COR-L47 (cell line): ENCODE measurements at places on chromosomes 7 and 10.
A peak's percentile ranks its signal among the peaks of the same experiment; 100 is the strongest.

- DNase-seq, result no peak
These were observed 52.8 kb downstream of the ASB13 start for GRCh38 chr10:5613481-5614154.

DNA sequence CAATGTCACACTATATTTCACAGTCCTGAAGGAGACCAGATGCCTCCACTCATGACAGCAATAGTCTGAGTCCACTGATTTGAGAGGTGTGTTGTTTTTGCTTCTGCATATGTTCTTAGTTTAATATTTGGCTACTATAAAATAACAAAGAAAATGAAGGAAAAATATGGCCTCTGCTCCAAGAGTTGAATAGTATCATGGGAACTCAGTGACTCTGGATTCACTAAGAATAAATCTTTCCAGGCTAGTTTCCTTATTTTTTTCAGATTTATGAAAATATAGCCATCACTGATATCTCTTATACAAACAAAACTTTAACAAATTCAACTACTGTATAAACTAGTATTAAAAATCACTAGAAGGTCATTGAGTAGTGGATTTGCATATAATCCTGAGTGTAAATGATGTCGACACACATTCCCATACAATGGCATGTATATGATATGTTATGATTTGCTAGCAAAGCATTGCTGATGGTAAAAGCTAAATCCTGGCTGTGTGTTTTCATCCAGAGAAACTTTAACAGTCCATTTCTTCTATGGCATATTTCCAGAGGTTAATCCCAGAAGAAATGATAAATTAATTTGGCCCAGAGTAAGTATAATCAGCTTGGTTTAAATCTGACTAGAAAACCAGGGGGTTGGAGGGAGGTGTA is 66.0 kb upstream of the VIPR2 start:
- DNase-seq, result no peak

GRCh38 chr7:74657692-74658177 is at the start of gene GTF2I:
TSS of gene GTF2I (plus strand) at chr7:74657718. CDS start at chr7:74689129, 31,411 bp downstream.
- DNase-seq, result peak; percentile 63

DNA sequence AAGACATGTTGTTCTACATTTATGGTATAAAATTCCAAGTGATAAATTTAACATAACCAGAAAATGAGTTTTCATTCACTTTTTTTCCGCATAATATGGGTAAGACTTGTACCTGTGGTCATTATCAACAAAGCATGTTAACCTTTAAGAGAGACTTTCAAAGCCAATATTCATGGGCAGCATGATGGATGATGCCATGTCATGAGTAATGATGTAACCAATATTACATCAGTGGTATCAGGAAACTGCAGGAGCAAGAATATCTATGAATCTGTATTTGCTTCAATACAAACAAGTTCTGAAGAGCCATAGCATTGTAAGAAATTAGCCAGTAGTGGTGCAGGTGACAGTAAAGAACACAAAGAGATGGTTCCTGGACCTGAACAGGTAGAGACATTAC is 126.9 kb downstream of the C1GALT1 start:
- DNase-seq, result no peak

DNA sequence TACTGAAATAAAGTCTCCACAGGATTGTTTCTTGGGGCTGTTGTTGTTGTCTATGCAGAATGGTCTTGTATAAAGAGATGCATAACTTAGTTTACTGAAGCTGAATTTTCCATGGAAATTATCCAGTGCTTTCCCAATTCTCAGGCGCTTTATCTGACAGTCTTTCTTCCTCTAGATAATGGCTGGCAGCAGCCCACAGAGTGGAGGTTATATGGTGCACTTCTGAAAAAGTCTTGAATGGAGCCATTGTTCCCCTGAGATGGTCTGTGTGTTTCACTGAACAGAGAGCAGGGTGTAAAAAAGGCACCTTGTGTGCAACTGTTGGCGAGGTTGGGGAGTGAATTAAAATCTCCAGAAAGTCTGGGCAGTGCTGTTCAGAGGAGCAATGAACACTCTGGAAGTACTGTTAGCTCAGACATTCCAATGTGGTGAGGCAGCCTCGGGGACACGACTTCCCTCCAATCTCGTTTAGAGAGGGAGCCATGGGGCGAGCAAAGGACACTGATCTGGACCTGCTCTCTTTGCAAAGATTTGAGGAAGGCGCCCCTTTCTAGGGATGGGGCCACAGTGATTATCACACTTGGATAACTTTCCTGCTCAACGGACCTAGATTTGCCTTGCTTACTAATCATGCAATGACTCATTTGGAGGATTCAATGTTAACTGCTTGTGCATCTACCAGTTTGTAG is 2.0 kb upstream of the PLCE1 start:
- DNase-seq, result no peak

DNA sequence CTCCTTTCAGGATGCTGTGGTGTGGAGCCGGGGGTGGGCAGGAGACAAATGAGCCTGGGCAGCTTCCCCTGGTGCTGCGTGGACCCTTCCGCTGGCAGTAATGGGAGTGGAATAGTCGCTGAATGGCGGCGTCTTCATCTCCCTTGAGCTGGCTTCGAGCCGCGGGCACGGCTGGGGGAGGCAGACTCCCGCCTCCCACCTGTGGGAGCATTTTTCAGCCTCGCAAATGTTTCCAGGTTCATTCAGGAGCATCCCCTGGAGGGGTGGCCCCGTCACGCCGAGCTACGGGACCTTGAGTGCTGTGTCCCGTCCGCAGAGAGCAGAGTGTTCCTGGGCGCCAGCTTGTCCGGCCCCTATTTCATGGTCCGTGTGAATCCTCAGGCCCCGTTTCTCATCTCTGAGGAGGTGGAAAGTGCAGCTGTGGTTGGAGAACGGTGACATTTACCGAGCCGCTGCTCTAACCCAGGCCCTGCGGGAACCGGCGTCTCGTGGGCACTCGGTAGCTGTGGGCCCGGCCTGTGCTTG is 18.1 kb downstream of the FAM20C start:
- DNase-seq, result no peak

DNA sequence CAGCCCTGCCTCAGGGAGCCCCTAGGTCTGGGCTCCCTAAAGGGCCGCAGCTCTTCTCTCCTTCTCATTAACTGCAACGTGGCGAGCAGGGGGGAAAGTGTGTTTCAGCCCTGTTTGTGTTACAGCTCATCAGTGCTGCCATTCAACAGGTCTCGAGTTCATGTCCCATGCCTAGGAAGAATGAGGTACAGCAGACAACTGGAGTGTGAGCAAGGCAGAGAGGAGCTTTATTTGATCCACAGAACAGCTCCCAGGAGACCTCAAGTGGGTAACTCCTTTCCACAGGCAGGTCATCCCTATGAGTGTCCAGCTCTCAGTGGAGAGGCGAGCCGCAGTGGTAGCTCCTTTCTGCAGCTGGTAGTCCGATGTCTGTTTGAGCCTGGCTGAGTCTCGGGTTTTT is 313.1 kb downstream of the AUTS2 start:
- DNase-seq, result no peak

GRCh38 chr10:95693071-95693667 is 558 bp downstream of the TCTN3 start:
- DNase-seq, result no peak

DNA sequence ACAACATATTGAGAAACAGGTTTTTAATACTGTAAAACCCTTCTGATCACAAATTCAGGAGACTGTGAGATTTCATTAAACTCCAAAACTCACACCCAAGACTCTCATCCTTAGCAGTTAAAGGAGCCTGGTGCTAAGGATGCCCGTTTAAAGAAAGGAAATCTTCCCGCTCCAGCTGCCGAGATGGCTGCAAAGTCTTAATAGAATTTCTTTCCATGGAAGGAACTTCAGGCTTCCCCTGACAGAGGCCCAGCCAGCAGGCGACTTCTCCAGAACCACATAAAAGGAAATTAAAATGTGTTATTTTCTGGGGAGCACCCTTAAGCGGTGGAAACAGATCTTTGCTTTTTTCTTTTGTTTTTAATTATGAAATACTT is 104.7 kb upstream of the CHST15 start:
- DNase-seq, result no peak

GRCh38 chr7:71740174-71740560 is 608.2 kb downstream of the GALNT17 start:
- no peak for DNase-seq

DNA sequence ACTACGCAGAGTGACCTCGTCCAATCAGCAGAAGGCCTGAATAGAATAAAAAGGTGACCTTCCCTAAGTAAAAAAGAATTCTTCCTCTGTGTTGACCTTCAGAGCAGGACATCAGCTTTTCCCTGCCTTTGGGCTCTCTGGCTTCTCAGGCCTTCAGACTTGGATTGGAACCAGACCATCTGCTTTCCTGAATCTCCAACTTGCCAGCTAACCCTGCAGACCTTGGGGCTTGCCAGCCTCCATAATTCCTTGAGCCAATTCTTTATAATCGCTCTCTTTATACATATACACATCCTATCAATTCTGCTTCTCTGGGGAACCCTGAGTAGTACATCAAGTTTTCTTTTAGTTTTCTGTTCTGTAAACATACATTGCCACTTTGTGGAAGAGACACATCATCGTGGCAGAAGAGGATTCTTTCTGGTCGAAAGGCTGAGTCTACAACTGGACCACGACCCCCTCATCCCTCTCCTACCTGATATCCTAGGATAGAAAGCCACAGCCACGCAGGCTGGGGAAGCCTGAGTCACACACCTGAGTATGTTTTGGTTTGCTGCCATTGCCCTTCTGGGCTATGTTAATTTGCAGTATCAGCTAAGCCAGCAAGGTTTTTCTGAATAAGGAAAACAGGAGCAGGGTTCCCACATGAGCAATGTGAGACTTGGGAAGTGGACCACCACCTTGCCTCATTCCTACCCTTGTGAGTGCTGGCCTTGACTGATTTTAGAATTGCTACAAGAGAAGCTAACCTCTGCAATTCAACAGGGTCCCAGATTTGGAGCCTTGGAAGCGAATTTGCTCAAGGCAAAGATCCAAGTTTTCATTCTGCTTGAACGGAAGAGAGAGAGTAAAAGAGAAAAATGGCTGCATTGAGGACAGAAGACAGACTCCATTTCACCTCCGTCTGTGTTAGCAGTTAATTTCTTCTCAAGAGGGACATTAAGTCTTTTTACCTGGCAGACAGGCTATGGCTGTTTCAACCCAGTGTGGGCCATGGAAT is 445.2 kb upstream of the FZD8 start:
- no peak for DNase-seq

GRCh38 chr10:93199191-93199751 is 125.6 kb downstream of the CYP26A1 start:
- no peak for DNase-seq

DNA sequence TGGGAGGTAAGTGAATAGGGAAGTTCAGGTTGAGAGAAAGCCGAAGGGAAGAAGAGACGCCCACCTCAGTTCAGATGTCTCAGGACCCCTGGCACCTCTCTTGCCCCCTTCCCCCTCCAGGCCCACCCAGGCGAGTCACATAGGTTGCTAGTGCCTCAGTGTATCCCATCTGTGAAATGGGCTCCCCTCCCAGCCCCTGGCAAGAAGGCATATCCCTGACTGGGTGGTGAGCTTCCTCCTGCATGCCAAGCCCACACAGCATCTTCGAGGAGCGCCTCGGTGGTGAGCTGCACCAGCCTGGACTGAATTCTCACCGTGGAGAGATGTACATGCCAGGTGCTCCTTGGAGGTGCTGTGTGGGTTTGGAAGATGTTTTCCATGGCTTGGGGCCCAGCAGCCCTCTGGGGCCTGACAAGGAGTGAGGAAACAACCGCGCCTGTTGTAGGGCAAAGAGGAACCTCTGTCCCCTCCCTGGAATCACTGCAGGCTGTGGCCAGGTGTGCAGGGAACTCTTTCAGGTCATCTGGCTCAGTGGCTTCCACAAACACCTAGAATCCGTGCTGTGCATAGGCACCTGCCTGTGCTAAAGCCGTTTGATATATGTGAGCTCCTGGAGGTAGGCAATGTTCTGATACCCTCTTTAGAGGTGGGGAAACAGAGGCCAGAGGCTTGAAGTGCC is 45.1 kb downstream of the UNC5B start:
- DNase-seq, result no peak

DNA sequence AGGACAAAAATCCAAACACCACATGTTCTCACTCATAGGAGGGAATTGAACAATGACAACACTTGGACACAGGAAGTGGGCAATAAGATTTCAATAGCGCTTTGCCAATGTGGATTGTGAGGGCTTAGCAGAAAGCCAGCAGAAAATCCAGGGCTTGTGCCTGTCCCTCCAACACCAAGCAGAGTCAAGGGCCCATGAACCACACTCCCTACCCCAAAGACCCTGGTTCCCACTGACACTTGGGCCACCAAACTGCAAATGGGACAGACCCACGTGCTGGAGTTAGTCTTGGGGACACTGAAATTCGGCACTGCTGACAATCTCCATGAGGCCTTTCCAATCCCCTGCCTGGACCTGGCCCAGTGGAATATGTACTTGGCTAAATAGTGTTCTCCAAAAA is 67.0 kb downstream of the GRID1 start:
- no peak for DNase-seq

DNA sequence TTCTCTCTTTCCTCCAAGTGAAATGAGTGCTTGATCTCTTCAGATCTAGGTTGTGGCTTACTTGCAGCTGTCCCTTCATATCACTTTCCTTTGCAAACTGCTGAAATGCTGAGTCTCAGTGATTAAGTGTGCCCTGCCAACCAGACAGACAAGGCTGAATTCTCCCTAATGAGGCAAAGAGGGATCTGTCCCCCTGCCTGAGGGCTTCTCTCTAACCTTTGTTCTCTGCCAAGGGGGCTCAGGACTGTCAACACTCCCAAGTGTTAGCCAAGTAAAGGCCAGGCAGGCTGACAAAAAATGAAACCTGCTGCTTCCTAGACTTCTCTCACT is at the start of gene MSS51:
Gene MSS51, minus strand, starts transcription at position 24 of the 330 bp plus-strand sequence. CDS start 5,277 bp downstream, outside the sequence.
- DNase-seq, result no peak

GRCh38 chr10:13560597-13560996 is 26.2 kb upstream of the PRPF18 start:
- DNase-seq, result no peak

DNA sequence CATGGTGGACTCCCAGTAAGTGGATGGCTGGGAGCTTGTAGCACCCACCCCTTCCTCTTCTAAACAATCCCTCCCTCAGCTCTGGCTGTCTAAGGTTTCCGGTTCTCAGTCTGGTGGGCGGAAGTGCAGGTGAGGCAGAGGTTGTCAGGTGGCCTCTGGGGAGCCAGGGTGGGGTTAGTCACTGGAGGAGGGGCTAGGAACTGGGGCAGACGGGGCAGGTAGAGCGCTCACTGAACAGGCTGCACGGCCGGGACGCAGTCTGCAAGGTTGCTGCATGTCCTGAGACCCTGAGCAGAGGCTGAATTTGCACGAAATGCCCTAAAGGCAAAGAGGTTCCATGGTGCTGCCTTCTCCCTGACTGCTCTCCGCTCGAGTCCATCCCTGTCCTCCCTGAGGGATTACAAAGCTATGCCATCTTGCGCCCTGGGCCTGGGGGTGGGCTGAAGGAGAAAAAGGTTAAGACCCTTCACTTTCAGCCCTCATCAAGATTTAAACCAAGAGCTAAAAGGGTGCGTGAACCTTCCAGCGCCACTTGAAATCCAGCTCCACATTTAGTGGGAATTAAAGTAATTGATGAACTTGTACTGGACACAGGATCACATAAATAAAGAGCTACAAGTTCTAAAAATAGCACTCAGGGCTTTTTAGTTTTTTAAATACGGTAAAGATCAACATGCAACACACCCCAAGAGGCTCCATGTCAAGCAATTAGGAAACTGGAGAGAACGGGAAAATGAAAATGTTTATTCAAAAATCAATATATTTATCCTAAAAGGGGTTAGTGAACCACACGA is 62.3 kb upstream of the CTBP2 start:
- DNase-seq, result no peak

GRCh38 chr7:13948019-13948801 is 41.3 kb downstream of the ETV1 start:
- no peak for DNase-seq

GRCh38 chr10:72462261-72462660 is 107.5 kb upstream of the DNAJB12 start:
- no peak for DNase-seq

GRCh38 chr10:91798649-91799611 is 704 bp downstream of the TNKS2 start:
- DNase-seq, result peak; percentile 13

- no peak for DNase-seq
These were observed 127.8 kb downstream of the ITGB8 start for GRCh38 chr7:20458521-20458920.
